ENCODE measurements at places on chromosomes 12 and 14.

- no peak for DNase-seq
Measured at GRCh38 chr12:1962051-1963020, 41.9 kb downstream of the DCP1B start.

DNA sequence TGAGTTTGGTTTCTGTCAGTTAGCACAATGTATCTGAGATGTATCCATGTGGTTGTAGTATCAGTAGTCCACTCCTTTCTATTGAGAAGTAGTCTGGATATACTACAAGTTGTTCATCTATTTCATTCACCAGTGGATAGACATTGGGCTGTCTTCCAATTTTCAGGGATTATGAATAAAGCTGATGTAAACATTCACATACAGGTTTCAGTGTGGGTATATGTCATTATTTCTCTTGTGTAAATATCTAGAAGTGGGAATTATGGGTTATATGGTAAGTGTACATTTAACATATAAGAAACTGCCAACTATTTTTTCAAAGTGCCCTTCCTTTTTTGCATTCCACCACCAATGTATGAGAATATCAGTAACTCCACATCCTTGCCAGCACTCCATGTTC lies 35.9 kb downstream of the PHLDA1 start:
- DNase-seq: no peak

DNA sequence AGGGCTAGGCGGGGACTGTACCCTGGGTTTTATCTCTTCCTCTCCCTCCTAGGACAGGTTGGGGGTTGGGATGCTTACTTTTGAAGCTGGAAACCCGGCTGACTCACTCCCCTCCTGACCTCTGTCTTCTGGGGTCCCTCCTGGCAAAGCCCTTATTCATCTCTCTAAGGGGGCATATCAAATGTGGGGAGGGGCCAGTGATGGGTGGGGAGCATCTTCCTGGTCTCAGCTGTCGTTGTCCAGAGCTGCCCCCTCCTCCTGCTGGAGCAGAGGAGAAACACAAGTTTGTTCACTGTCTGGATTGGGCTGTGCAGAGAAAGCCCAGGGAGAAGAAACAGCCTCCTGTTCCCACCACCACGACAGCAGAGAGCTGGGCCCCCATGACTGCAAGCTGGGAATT lies 85.8 kb downstream of the TNFAIP2 start:
- DNase-seq: no peak

- no peak for DNase-seq
Measured at GRCh38 chr12:116926283-116927243, 15.8 kb downstream of the FBXW8 start.

DNA sequence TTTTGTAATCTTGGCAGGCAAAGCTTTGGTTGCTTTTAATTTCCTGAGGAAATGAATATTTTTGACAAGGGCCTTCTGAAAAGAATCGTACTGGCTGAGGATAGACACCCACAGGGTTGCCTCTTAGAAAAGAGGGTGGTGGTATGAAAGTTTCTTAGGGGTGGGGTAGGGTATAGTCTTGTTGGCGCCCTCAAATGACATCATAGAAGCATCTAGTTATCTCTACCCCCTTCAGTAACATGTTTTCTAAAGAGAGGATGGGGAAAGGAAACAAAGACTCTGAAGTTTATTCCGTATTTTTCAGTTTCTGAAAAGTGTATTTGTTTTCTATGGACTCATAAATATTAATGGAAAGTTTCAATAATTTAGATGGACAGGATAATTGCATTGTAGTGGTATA lies 13.7 kb downstream of the PRKCH start:
- DNase-seq: peak; percentile 51

GRCh38 chr12:90978117-90978770 lies 23.3 kb upstream of the CCER1 start:
- peak; percentile 33 for DNase-seq

GRCh38 chr14:34835312-34835711 lies 39.8 kb downstream of the BAZ1A start:
- DNase-seq: no peak

GRCh38 chr14:91249841-91250616 lies 5.5 kb upstream of the GPR68 start:
- DNase-seq: peak; percentile 89

DNA sequence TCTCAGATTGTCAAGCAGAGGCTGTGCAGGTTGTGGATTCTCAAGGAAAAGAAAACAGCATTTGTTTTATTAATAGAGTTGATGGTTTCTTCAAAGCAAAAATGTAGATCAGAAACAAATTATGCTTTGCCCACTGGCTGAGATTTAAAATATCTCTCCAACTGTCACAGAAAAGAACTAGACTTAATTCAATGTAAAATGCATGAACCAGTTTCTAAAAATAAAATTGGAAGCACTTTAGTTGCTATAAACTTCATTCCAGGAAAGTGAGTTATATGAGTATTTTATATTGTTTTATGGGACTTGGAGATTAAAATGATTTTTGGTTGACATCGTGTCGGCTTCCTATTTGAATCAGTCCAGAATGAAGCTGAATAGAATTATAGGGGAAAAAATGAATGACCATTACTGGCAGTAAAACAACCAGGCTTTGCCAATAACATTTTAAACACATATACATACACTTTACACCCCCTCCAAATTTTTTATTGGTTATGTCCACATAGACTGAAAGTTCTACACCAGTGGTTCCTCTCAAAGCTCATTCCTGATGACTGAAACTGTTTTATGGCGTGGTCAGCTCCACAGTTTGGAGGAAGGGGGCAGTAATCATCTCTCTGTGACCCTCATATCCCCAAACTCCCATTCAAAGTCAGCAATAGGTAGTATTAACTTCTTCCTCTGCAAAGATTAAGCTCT lies 55.5 kb upstream of the DAAM1 start:
- no peak for DNase-seq

- DNase-seq: no peak
Measured at GRCh38 chr12:79021021-79021420, 156.4 kb downstream of the SYT1 start.

DNA sequence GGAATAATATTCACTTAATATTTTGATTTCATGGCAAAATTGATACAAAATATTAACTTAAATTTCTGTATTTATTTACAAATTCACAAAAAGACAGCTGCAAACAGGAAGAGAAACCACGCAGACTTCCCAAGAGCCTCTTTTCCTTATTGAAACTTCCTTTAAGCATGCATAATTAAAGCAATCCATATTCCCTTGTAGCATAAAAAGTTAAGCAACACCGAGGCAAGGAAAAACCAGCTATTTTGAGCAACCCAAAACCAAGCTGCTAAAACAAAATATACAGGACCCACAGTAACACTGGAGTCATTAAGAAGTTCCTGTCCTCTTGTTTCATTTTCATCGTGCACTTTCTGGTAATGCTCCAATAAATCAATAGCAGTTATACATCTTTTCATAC lies 58.0 kb downstream of the EEA1 start:
- DNase-seq: no peak

DNA sequence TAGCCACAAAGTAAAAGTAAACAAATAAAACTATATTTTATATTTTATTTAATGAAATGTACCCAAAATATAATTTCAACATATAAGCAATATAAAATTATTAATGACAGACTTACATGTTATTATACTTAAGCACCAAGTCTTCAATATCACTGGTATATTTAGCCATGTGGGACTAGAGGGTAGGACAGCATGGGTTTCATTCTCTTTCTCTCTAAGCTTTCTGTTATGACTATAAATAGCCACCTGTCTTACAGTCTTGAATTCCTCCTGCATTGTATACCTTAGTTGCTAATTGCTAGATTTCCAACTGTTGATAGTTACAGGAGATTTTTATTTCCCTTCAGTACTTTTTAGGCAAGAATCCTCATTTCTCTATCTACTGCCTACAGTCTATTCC lies 63.1 kb upstream of the LIN7A start:
- DNase-seq: no peak

GRCh38 chr12:19288603-19289244 lies 150.6 kb upstream of the AEBP2 start:
- peak; percentile 37 for DNase-seq

DNA sequence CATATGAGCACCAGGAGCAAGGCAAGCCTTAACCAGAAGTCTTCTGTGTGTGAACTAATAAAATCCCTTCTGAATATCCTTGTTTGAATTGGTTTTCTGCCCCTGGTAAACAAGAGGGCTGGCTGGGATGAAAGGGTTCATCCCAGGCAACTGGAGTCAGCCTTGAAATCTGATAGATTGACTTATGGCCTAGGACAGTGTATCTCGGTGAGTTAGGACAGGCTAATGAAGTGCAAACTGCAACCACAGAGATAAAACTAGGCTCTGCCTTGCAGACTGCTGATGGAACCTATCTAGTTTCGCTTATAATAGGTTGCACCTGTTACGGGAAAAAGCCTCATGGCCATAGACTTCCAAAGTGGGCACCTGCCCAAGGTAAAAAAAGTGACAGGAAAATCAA lies 451.9 kb upstream of the NOVA1 start:
- DNase-seq: no peak

GRCh38 chr12:39237004-39237403 lies 205.9 kb downstream of the KIF21A start:
- no peak for DNase-seq

DNA sequence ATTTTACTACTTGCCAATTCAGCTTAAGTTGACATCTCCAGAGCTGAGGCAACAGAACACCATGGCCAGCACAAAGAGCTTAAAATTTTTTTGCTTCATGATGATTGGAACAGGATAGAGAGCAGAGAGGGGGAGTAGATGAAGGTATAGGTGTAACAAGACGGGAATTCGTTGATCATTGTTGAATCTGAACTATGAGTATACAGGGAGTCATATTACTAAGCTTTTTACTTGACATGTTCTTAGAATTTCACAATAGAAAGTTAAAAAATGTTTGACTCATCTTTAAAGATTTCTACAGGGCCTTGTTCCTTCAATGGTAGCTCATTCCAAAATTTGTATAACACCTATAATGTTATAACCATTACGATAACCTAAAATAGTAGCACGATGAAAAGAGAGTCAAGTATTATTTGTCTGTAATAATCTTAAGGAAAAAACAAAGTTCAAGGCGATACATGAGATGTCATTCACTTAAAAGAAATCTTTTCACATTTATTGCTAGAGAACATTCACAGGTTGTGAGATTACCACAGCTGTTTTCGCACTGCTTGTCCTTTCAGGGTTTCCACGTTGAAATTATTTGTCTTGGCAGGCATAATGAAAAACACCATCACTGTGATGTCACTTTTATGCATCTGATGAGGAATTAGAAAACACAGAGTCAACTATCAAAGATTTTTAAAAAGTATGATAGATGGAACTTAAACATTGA lies 33.9 kb downstream of the SPX start:
- DNase-seq: peak; percentile 49

Measured in activated CD4-positive, alpha-beta T cell treated with anti-CD3 and anti-CD28 coated beads, Interleukin-10, Interleukin-2, amounts not matched to agents 100 ng/mL and 50 ng/mL, durations not matched to agents 16 hours and 8 hours (primary cell).